ENCODE measurements at places on chromosomes 11 and 22.

DNA sequence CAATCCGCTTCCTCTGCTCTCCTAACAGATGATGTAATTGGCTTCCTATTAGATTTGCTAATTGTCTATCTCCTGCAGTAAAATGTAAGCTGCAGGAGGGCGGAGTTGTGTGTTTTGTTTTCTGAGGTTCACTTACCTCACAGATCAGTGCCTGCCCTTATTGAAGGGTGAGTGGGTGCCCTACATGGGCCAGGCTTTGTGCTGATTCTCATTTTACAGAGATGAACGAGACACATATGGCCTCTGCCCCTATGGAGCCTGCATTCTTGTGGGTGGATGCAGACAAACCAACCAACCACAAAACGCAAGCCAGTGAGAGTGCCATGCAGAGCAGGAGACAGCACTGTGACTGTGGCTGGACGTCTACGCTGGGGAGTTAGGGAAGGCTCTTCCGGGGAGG is 9.9 kb downstream of the TESMIN start:
- no peak for DNase-seq

- DNase-seq = no peak
Observed at GRCh38 chr11:44186321-44186930, 90.9 kb downstream of the EXT2 start.

GRCh38 chr11:60924110-60924905 is at the start of gene TMEM132A:
TSS of gene TMEM132A (plus strand) at chr11:60924460. CDS start at chr11:60924634, 174 bp downstream.
- peak; percentile 81 for DNase-seq

GRCh38 chr22:38973289-38974169 is 8.6 kb upstream of the APOBEC3B start:
- no peak for DNase-seq

GRCh38 chr22:38452373-38453065 is 2.5 kb downstream of the KCNJ4 start:
- peak; percentile 68 for DNase-seq

DNA sequence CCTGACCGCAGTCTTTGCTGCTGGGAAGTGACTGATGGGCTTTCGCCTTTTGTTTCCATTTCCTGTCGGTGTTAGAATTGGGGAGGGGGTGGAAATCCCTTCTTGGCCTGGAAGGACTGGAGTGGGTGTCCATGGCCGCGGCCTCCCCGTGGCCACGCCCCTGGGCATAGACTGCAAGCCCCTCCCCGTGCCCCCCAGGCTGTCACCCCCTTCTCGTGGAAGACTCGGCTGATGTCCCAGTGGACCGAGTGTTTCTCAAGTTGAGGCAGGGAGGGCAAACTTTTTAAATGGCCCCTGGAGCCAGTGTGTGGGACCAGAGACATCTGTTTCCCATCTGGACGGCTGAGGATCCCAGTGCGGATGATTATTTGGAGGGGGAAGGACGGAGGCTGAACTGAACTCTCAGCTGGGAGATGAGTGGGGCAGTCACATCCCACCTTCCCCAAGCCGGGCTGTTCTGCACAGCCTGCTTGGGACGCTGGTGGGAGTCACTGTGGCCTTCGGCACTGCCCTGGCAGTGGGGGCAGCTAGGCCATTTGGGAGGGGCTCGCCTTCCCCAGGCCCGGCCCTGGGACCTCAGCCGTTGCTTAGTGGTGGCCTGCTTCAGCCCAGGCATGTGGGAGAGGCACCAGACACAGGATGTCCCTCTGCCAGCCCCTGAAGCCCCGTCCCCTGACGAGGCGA is 1.6 kb downstream of the CD81 start:
- no peak for DNase-seq

GRCh38 chr11:120401506-120401905 is 65.3 kb downstream of the ARHGEF12 start:
- no peak for DNase-seq

GRCh38 chr11:32255841-32256240 is 165.0 kb downstream of the RCN1 start:
- no peak for DNase-seq

DNA sequence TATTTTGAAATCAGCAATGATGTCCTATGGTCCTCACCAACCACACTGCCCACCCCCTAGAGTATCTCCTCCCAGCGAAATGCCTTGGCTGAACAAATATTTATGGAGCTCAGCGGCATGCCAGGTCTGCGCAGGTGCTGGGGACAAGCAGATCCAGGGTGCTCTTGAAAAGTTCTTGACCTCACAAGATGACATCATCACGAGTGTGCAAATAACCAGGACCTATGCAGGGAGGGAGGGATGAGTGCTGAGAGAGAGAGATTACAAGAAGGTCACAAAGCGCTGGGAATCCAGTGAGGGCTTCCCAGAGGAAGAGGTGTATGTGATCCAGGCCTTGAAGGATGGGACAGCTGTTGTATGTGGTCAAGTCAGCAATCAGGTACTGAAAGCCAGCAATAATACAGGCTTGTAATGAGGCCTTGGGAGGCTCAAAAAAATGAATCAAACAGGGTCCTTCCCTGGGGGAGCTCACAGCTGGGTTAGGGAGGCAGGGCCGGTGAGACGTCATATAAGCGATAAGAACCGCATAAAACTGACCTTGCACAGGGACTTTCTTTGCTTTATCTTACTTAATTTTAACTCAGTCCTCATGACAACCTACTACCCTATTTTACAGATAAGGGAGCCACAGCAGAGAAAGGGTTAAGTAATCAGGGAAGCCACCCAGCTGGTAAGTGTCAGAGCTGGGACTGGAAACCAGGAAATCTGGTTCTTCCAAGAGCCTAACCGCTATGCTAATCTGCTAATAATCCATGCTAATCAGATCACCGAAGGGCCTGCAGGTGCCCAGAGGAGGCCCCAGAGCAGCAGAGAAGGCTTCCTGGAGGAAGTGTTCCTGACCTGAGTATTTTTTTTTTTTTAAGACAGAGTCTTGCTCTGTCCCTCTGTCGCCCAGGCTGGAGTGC is 8.2 kb downstream of the ARRB1 start:
- DNase-seq = no peak

- no peak for DNase-seq
Observed at GRCh38 chr11:85086504-85087284, 540.5 kb downstream of the DLG2 start.

- no peak for DNase-seq
Observed at GRCh38 chr11:82671451-82671850, 62.2 kb downstream of the FAM181B start.

GRCh38 chr11:104154296-104154695 is 9.7 kb downstream of the PDGFD start:
- no peak for DNase-seq

DNA sequence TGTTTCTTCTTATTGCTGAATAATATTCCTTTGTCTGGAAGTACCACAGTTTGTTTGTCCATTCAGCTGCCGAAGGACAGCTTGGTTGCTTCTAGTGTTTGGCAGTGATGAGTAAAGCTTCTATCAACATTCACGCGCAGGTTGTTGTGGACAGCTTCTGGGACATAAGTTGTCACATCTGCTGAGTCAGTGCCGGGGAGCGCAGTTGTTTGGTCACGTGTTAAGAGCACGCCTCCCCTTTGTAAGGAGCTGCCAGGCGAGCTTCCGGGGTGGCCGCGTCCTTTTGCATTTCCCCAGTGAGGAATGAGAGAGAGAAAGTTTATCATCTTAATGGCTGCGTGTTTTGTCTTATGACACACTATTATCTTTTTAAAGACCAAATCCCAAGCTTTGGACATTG is 30.3 kb downstream of the SAMM50 start:
- no peak for DNase-seq

- DNase-seq = no peak
Observed at GRCh38 chr22:47046411-47047065, 284.1 kb downstream of the TBC1D22A start.

GRCh38 chr11:95128602-95129001 is 39.0 kb downstream of the ENDOD1 start:
- DNase-seq = no peak

DNA sequence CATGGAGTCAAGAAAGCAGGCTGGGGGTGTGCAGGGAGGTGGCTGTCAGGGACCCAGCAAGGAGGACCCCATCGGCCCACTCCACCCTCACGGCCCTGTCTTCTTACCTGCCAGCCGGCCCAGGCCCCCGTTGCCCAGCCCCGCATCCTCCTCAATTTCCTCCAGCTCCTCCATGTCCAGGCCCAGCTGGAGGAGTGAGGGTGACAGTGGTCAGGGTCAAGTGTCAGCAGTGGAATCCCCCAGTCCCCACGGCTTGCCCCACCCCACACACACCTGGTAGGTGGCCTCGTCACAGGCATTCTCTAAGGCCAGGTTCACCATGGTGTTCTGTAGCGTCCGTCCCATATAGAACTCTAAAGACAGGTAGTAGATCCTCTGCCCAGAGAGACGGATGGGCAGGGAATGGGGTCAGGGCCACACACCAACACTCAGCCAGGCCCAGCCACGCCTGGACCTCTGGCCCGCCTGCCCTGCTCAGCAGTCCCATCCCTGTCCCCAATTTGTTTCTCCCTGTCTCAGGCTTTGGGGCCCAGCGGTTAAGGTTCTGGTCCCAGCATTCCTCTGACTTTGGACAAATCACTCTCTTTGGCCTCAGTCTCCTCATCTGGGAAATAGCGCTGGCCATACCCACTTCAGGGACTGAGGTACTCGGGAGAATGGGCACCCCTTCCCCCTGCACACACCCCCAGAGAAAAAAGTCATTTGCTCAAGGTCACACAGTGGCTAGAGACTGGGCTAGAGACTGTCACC is 1.3 kb downstream of the PYGM start:
- no peak for DNase-seq

- no peak for DNase-seq
Observed at GRCh38 chr11:19561011-19561410, 151.6 kb upstream of the NAV2 start.

DNA sequence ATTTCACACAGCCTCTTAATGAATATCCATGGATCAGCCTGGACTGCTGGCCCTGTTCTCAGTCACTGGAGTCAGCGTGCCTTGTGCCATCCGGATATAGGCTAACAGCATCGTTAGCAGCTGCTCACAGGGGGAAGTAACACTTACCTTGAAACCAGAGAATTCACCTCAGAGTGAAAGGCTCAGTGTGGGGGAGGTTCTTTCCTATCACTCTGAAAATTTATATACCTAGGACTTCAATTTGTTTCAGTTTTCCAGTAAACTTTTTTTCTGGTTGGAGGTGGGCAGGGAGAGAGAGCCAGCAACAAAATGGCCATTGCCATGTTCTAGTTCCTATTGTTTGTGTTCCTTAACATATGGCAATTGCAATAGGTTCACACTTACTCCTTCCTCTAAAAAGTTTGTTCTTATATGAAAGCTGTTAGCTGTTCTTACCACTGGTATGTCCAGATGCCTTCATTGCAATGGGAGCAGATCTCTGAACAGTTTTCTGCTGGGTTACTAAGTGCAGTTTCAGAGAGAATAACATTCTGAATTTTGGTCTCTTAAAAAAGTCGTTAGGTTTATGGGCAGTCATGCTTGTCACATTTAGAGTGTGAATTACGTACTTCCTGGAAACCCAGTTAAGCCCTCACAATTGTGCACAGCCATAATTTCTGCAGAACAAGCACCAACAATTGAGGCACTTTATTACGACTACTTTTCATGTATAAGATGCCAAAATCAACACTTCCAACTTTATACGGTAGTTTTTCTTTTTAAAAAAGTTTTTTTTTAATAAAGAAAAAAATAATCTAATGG is 247.6 kb downstream of the CADM1 start:
- DNase-seq = no peak

GRCh38 chr11:33534575-33534974 is 166.1 kb downstream of the C11orf91 start:
- DNase-seq = no peak

GRCh38 chr11:100631316-100631715 is 55.8 kb upstream of the ARHGAP42 start:
- no peak for DNase-seq

DNA sequence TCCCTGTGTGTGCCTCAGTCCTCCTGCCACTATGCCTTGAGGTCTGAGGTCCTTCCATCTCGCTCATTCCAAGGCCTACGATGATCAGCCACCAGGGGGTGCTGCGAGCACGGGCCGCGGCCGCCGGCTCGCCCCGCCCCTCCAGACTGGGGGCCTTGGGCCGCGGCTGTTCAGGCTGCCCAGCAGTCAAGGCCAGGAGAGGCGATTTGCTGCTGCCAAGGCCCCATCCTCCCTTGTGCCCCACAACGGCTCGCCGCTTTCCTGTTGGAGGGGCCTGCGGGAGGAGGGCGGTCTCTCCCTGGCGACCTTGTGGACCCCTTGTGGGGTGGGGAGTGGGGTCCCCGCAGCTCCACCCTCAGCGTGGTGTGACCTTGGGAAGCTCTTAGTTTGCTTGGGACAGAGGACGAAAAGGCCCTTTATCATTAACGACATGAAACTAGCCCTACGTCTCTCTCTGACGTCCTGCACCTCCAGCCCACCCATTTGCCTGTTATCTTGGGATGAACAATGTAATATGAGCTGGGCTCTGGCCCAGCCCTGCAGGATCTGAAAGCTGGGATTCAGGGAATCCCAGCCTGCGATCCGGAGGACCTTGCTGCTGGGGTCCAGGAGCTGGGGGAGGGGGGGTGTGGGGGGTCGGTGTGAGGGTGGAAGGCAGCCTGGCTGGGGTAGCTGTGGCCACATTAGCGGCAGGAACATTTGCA is 5.3 kb upstream of the GALR3 start:
- DNase-seq = peak; percentile 78

- no peak for DNase-seq
Observed at GRCh38 chr11:91926965-91927364, 297.7 kb upstream of the FAT3 start.

- no peak for DNase-seq
Observed at GRCh38 chr11:120216426-120217102, 5.7 kb downstream of the OAF start.

GRCh38 chr11:70747285-70747684 is 349.0 kb downstream of the CTTN start:
- DNase-seq = no peak

- DNase-seq = no peak
Observed at GRCh38 chr11:65362320-65362931, 7.9 kb downstream of the TIGD3 start.

DNA sequence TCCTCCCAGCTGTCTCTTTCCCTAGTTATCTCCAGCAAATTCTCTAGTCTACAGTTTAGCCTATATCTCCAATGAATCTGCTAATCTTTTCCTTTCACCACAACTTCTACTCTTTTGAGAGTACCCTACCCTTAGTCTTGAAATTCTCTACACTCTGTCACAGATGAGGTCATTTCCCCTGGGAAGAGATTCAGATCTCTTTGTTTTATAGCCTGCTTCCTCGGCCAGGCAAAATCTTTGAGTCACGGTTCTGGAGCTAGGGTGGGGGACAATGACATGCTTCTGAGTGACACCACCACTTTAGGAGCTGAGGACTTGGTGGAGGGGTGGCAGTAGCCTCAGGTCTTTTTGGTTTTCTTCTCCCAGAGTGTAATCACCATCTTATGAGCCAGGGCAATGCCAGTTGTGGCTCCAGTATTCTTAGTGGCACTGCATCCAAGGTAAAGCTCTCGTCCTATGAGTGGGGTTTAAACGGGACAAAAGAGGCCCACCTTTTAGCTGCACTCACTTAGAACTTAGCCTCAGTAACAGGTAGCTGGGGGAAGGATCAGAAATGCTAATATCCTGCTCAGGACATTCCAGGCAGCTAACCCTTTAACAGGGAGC is 98.5 kb upstream of the RRM1 start:
- DNase-seq = no peak
